ENCODE measurements at places on chromosomes 6 and 20.

DNA sequence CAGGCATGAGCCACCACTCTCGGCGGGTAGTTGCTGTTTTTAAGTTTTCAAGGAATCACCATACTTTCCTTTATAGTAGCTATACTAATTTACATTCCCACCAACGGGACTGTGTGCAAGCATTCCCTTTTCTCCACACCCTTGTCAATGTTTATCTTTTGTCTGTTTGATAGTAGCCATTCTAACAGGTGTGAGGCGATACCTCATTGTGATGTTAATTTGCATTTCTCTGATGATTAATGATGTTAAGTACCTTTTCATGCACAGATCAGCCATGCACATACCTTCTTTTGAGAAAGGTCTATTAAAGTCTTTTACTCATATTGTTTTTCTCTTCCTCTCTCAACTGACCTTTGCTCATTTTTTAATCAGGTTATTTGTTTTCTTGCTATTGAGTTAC is 43.0 kb upstream of the CCND3 start:
- no peak for DNase-seq

DNA sequence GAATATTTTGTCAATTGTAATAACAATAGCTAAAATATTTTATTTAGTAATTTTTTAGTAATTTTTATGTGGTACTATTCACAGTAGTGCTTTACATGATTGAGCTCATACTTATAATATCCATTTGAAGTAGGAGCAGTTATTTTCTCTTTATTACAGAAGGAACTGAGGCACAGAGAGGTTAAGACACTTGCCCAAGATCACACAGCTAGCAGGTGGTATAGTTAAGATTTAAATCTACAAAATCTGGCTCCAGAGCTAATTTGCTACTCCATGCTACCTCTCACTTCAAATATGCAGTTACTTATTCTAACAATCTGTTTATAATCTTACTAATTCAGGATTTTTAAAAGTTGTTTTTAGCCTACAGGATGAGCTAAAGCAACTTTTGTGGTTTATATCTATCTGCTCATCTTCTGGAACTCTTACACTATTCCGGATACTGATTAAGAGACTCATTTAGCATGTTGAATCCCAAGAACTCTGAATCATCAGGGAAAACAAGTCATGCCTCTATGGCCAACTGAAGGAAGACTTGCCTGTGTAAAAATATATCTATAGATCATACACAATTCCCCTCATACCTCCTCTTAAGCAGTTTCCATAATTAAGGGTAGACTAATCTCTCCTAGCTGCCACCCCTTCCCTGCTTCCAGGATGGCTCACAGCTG is 324.2 kb downstream of the UBE3D start:
- DNase-seq, result no peak

DNA sequence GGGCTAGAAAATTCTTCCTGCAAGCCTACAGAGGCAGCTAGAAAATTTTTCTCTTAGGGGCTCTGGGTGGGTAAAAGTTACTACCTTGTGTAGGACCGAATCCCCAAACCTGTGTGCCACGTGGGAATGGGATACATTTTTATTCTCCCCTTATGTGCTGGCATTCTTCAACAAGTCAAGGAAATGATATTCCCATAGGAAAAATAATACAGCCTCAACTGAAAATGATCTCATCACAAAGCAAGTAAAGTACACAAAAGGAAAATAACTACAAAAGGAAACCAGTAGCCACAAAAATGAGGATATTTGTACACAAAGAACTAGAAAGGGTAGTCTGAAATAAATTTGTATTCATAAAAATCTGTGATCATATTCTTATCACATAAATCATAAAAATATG is 298.1 kb downstream of the LAMA2 start:
- no peak for DNase-seq

GRCh38 chr20:55174172-55174571 is 698.8 kb downstream of the DOK5 start:
- DNase-seq, result no peak

DNA sequence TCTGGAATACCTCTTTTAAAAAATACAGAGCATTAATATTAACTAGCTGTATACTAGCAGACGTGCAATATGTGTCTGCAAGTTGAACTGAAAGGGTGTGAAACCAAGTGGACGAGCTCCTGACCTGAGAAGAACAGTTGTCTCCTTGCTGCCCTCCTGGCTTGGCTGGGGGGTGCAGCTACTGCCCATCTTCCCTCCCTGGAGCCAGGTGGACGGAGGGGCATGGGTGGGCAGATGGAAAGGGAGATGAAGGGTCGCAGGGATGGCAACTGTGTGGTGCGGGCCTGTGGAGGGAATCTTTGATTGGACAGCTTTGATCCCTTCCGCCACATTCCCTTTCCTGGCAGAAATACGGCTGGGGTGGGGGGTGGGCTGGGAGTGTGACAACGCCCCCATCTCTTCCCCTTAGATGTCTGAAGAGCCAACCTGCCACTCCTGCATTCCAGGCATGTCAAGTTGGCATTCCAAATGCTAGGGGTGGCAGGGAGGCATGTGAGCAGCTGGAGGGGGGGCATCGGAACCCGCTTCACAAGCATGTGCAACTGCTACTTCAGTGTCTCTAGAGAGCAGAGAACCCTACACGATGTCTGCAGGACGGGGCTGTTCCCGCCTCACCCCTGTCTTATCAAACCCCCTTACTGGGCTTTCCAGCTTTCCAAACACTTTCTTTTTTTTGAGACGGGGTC is 37.3 kb downstream of the SRSF3 start:
- DNase-seq, result no peak

All from GM18507 (cell line).